NCI-H2081 (cell line): ENCODE measurements at places on chromosomes 1 and 21.

DNA sequence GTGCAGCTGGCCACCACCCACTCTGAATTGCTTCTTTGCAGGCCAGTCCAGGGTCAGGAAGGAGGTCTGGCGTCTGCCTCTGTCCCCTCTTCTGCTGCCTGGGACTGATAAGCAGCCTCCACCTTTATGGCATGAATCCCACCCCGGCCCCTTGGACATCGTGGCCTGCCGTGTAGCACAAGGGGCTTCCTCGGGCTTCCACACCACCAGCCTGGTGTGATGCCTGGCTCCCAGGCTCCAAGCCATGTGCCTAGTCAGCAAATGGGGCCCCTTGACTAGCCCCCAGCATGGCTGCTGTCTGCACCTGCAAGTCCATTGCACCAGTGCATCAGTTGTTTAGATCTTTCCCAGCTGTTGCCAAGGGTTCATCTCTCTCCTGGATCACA, 9.9 kb upstream of the ARF1 start:
- DNase-seq: no peak

DNA sequence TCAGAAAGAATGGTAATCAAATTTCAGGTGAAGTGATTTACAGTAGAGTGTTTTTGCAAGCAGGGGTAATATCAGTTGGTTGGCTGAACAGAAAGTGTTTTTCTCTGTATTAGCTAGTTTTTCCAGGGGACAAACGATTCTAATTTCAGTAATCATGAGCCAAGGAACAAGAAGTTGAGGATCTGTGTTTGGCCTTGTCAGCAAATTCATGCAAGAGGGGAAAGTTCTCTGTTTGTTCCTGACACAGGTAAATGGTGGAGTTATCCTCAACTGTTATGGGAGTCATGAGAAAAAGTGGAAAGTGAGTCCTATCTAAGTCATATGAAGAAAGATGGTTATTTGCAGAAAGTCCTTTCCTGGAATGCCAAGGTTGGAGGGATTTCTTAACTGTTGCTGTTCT, 24.6 kb upstream of the SLC35A3 start:
- DNase-seq: no peak

GRCh38 chr21:45695086-45695485, 51.6 kb downstream of the PCBP3 start:
- no peak for DNase-seq

GRCh38 chr1:204435872-204436271, 24.3 kb upstream of the PPP1R15B start:
- no peak for DNase-seq

DNA sequence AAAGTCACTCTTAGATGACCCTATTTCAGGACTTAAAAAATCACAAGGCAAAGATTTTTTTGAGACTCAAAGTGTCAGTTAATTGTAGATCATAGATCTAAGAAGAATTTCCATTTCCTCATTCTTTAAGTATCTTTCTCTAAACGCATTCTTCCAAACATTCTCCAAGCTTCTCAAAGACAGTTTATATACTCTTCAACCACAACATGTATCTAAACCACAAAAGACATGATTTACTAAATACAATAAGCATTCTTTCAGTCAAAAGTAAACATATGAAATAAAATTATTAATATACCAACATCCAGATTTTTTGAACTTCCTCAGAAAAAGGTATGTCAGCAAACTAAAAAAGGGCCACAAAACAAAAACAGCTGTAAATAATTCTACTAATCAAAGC, 24.4 kb downstream of the RC3H1 start:
- DNase-seq: no peak

DNA sequence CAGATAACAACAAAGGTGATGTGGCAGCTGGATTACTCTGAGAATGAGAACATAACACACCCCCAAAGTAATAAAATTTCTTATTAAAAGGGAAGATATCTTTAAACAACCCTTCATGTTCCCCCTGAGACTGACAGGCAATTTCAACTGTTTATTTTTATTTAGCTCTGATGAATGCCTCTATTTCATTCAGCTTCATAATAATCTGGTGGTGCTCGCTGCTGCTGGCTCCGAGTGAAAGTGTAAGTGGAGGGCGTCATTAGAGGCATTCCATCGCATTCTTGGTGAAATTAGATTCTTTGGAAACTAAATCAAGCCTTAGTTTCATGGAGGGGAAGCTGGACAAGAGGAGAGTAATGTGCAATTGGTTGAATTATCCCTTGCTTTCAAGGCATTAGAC, 128.9 kb downstream of the GRIK1 start:
- no peak for DNase-seq
